ENCODE measurements at places on chromosomes 12 and 14. TPM values are rescaled to one million over a fixed set of nuclear protein-coding genes. Genes with fewer than 3 reads are reported as not detected.

The AHNAK2 gene
- 9.2 TPM for total RNA-seq

The NACA gene
- total RNA-seq, result 586 TPM

The P2RX2 gene
- not detected for total RNA-seq

The BEGAIN gene
- total RNA-seq, result 0.14 TPM

The VDR gene
- 57.3 TPM for total RNA-seq

The ENDOU gene
- total RNA-seq, result not detected

The BCL11B gene
- total RNA-seq, result not detected

The HHIPL1 gene
- total RNA-seq, result 1.9 TPM

All from placental pericyte (primary cell).